ENCODE measurements at places on chromosomes 2 and 18.
A peak's percentile ranks its signal among the peaks of the same experiment; 100 is the strongest.

GRCh38 chr2:213290501-213290900, 6.2 kb downstream of the SPAG16 start:
- no peak for DNase-seq

- peak; percentile 95 for DNase-seq
Observed at GRCh38 chr2:210170446-210171303, 534 bp downstream of the KANSL1L start.

DNA sequence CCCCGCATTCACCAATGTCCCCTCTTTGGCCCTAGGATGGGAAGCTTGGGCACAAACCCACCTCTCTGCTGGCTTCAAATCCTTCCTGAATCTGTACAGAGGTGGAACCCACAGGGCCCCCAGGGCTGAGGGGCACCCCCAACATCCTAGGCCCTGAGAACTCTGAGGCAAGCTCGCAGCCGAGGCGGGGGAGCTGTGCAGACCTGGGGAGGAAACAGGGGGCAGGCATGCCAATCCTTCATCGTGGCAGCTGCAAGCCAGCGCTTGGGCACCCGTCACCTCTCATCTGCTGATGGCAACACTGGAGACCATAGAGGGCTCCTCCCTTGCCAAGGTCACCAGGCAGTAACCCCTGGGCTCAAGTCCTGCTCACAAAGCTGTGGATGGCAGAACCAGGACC, 10.8 kb downstream of the ECEL1 start:
- no peak for DNase-seq

GRCh38 chr2:98013407-98014042, 17.8 kb upstream of the TMEM131 start:
- DNase-seq, result no peak

DNA sequence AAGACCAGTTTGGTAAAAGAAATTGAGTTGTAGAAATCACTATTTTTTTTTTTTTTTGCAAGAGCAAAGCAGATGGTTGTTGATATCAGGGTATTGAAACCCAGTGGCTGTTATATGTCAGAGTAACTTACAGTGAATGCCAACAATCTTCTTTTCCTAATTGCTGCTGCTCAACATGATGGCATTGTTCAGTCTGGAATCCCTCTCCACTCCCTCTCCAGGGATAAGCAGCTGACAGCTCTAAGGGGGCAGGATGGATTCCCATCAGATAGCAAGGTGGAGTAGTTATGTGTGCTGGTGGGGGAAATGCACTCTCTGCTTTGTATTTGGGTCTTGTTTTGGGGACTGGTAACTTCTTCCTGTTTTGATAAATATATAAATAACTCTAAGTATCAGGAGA, 200.0 kb downstream of the PIK3C3 start:
- DNase-seq, result no peak

- no peak for DNase-seq
Observed at GRCh38 chr2:155839436-155839835, 493.1 kb downstream of the NR4A2 start.
